Activated naive CD8-positive, alpha-beta T cell treated with anti-CD3 and anti-CD28 coated beads, Interleukin-2, amount 10 ng/mL, durations not matched to agents 7 days and 5 days (primary cell): ENCODE measurements at places on chromosomes 5 and 9.

- no peaks in the 10 kb centered on the region for H3K4me1 ChIP-seq
- H3K27ac ChIP-seq: no peak overlapping the region
- H3K27me3 ChIP-seq: no peaks in the 10 kb centered on the region
- no peak for DNase-seq
- no peak overlapping the region for H3K4me3 ChIP-seq
Measured at GRCh38 chr9:25889661-25890060, 211.4 kb upstream of the TUSC1 start.

DNA sequence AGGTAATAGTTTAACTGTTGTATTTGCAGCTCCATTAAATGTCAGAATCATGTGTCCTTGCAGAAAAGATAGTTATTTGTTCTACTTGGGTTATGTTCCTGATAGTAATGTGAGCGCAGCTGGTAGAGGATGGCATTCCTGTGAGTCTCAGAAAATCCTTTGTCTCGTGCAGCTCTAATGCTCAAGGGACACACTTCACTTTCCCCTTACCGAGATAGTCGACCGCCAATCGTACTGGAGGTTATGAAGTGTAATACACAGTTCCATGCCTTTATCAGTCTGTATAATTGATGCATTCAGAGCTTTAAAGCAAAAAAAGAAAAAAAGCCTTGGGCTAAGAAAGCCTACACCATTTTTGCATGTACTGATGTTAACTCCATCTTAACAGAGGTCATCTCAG lies 60.2 kb upstream of the SRP19 start:
- DNase-seq: no peak
- H3K4me3 ChIP-seq: no peak overlapping the region
- H3K27me3 ChIP-seq: no peaks in the 10 kb centered on the region
- H3K36me3 ChIP-seq: peaks cover 15% of the 10 kb centered on the region
- peaks cover 7% of the 10 kb centered on the region for H3K4me1 ChIP-seq

DNA sequence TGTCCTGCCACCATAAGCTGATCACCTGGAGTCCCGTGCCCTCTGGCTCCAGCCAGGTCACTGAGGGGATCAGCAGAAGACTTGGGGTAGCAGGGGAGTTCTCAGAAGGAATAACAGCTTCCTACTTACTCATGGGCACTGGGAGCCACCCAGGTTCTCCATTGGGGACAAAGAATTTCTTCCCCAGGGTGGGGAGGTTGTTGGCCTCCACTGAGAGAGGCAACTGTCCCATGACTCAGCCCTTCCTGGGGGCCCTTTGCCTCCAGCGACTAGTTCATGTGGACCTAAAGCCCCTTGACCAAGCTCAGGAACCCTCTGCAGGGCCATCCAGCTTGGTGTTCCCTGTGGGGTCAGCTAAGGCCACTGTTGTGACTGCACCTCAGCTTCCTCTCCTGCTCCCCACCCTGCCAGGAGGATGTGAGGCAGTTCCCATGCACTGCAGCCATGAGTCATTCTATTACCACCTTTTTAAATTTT lies 175.0 kb downstream of the AUH start:
- no peak for DNase-seq
- H3K27me3 ChIP-seq: no peaks in the 10 kb centered on the region
- H3K4me3 ChIP-seq: peak overlapping the region; percentile 23
- peaks cover 27% of the 10 kb centered on the region for H3K36me3 ChIP-seq

GRCh38 chr9:127746959-127747569 lies 12.0 kb upstream of the TOR2A start:
- peak overlapping the region; percentile 39 for H3K4me3 ChIP-seq
- H3K27ac ChIP-seq: peak overlapping the region; percentile 72
- no peaks in the 10 kb centered on the region for H3K27me3 ChIP-seq

DNA sequence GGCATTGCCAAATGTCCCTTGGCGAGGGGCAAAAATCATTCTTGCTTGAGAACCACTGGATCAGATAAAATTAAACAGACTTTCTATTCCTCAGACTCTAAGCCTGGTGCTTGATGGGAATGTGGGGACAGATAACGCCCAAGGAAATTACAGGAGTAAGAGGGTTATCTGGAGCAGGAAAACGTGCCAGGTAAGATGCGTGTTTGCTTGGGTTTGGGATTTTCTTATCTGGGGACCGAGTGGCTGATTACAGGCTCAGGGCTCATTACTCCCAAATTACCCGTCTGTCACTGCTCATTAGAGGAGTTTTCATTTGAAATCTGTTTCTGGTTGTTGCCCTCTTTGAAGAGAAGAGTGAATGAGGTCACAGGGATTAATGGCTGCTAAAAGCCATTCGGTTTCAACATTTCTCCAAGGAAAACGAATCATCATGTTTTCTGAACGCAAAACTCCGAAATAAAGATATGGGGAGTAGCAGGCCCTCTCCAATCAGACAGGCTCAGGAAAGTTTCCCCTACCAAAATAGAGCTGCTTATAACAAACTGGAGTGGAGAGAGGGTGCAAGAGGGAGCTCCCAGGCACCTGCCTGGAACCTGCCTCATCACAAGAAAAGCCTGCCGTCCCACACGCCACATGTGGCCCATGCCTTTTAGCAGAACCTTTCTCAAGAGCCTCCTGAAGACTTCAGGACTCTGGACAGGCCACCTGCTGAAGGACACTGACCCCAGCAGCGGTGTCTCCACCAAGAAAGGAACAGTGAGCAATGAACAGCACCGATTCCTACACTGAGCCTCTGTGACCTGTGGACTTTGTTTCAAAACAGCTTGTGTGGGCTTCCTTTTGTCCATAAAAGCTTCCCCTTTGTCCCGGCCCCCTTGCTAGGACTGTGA lies 136.4 kb downstream of the ICE1 start:
- H3K27me3 ChIP-seq: peaks cover 16% of the 10 kb centered on the region
- no peaks in the 10 kb centered on the region for H3K36me3 ChIP-seq
- no peak overlapping the region for H3K27ac ChIP-seq
- no peak overlapping the region for H3K4me3 ChIP-seq

- H3K4me3 ChIP-seq: no peak overlapping the region
- H3K4me1 ChIP-seq: no peaks in the 10 kb centered on the region
- H3K27ac ChIP-seq: no peak overlapping the region
Measured at GRCh38 chr5:63690546-63690945, 271.7 kb downstream of the HTR1A start.

DNA sequence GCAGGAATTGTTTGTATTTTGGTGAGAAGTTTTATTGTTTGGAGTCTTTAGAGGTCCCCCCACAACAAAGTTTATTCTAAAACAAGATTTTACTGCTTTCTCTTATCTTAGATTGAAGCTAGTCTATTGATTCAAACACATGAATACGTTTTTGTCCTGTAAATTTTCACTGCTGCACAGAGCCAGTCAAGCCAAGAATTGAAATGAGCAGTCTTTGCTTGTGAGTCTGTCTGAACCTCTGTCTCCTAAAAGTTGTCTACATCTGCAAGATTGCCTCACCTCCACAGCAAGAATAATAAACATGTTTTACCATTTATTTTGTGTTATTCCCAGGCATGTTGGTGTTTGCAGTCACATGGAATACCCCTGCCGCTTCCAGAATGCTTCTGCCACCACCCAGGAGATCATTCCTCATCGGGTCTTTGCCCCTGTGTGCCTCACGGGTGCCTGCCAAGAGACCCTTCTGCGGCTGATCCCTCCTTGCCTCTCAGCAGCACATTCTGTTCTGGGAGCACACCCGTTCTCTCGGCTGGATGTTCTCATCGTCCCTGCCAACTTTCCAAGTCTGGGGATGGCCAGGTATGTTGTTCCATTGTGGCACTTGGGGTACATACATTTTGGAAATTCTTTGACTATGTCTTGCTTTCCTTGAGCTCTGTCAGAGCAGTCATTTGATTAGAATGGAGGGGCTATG lies 74.1 kb downstream of the AOPEP start:
- no peak overlapping the region for H3K4me3 ChIP-seq
- peaks cover 16% of the 10 kb centered on the region for H3K36me3 ChIP-seq
- H3K4me1 ChIP-seq: peaks cover 19% of the 10 kb centered on the region
- DNase-seq: no peak
- no peak overlapping the region for H3K27ac ChIP-seq

DNA sequence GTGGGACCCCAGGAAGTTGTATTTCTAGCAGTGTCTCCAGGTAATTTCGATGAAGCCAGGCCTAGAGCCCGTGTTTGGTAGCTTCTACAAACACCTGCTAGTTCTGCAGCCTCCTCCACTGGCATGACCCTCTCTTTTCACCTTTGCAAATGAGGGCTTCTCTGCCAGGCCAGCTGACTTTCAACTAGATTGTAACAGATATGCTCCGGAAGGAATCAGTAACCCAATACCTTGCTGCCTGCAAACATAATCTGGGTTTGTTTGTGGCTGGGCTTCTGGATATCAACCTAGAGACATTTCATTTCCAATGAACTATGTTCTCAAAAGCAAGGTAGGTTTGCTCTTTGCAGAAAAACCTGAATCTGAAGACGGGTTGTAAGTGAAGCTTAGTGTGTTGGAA lies 354.8 kb downstream of the DMRT2 start:
- no peaks in the 10 kb centered on the region for H3K4me1 ChIP-seq
- H3K36me3 ChIP-seq: no peaks in the 10 kb centered on the region
- no peaks in the 10 kb centered on the region for H3K27me3 ChIP-seq
- H3K27ac ChIP-seq: no peak overlapping the region

GRCh38 chr5:39302472-39302871 lies 61.8 kb downstream of the C9 start:
- H3K36me3 ChIP-seq: no peaks in the 10 kb centered on the region
- no peak overlapping the region for H3K4me3 ChIP-seq

DNA sequence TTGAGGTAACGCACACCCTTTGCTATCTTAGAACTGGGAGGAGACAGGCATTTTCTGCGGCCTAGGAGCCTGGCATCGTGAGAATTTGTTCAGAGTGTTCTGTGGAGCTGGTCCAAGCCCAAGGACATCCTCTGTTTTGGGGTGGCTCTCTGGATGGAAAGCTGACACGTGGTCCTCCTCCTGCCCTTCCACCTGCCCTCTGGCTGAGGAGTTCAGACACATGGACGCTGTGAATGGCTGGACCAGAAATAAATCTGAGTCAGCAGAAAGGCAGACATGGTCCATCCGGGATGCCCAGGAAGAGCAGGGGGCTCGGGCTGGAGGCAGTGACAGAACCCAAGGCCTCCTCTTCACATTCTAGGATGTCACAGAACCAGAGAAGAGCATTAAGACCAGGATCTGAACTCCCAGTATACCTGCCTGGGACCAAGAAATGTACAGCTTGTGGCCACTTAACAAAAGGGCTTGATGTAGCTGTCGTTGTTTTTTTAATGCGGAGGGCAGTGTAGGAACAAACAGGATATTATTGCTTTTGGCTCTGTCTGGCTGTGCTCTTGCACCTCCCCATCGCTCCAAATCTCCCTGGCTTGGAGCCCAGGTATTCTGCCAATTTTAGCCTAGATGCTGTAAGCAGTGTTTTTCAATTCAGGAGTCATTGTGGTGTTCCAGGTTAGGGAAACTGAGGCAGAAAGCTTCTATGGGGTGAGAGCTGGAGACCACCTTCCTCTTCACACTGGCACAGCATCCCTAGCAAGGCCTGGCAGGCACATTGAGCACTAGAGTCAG lies 2.4 kb downstream of the CKMT2 start:
- H3K27me3 ChIP-seq: no peaks in the 10 kb centered on the region
- DNase-seq: no peak
- no peak overlapping the region for H3K4me3 ChIP-seq
- H3K27ac ChIP-seq: no peak overlapping the region
- H3K4me1 ChIP-seq: peaks cover 21% of the 10 kb centered on the region

DNA sequence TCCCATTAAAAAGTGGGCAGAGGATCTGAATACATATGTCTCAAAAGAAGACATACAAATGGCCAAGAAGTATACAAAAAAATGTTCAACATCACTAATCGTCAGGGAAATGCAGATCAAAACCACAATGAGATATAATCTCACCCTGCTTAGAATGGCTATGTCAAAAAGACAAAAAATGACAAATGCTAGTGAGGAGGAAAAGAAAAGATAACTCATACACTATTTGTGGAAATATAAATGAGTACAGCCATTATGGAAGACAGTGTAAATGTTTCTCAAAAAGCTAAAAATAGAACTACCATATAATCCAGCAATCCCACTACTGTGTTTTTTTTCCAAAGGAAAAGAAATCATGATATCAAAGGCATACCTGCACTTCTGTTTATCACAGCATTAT lies 450.7 kb downstream of the EFNA5 start:
- no peaks in the 10 kb centered on the region for H3K36me3 ChIP-seq
- no peaks in the 10 kb centered on the region for H3K4me1 ChIP-seq
- no peaks in the 10 kb centered on the region for H3K27me3 ChIP-seq
- no peak overlapping the region for H3K4me3 ChIP-seq
- no peak overlapping the region for H3K27ac ChIP-seq

DNA sequence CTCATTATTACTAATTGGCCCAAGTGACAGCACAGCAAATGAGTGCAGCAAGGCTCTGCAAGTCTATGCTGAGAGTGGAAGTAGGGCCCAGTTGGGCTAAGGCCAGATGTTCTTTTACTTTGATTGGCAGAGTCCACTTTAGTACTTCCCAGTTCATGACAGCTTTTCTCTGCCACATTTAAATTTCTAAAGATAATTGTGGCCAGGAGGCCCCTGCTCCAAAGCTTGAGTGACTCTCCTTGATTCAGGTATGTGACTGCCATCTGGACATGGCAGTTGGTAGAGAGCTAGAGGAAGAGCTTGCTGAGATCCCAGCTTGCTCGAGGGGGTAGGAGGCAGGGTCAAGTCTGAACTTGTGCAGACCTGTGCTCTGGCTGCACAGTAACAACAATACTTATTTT lies 154.1 kb downstream of the CARTPT start:
- DNase-seq: no peak
- no peaks in the 10 kb centered on the region for H3K36me3 ChIP-seq
- H3K27ac ChIP-seq: no peak overlapping the region
- no peaks in the 10 kb centered on the region for H3K4me1 ChIP-seq
- no peak overlapping the region for H3K4me3 ChIP-seq
- peaks cover 20% of the 10 kb centered on the region for H3K27me3 ChIP-seq

DNA sequence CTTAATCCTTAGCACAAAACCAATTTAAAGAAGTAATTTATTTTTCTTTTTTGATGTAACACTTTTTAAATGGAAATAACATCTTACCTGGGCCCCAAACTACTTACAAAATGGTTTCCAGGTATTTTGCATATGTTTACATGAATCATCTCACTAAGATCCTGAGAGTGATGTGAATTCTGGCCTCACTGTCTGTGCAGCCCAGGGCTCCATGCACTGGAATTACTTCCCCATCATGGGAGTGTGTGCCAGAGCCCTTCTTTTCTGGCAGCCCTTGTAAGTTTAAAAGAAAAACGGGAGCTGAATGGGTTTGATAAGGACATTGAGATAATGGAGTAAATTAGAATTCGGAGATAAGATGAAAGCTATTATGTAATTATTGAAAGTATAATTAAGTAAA lies 12.2 kb upstream of the F2R start:
- H3K36me3 ChIP-seq: peaks cover 22% of the 10 kb centered on the region
- H3K27ac ChIP-seq: no peak overlapping the region
- H3K27me3 ChIP-seq: no peaks in the 10 kb centered on the region

DNA sequence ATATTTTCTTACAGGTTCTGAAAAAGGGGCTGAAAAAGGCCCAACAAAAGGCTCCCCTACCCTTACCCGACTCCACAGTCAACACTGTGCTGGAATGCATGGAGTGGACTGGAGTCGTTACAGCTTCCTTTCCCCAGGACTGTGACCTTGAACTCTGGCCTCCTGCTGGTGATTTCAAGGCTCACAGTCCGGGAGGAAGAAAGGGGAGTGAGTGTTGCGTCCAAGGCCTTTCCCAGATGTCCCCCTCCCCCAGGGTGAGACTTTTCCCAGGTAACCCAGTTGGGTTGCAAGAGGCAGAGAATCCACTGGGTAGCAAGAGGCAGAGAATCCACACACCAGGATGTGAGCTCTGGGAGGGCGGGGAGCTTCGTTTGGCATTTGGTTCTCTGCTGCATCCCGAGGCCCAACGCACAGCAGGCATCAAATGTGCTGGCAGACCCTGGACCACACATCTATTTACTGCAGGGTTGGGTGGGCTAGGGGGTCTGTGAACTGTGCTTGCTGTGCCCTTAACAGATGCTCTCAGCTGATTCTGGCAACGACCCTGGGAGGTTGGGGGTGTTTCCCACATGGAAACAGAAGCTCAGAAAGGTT lies 37.5 kb downstream of the FABP6 start:
- H3K4me3 ChIP-seq: no peak overlapping the region
- peaks cover 6% of the 10 kb centered on the region for H3K4me1 ChIP-seq
- H3K27me3 ChIP-seq: no peaks in the 10 kb centered on the region
- no peak overlapping the region for H3K27ac ChIP-seq
- no peaks in the 10 kb centered on the region for H3K36me3 ChIP-seq
